ENCODE measurements at places on chromosomes 2 and 18.

GRCh38 chr18:30342675-30343074, 699.9 kb downstream of the DSC3 start:
- no peak for DNase-seq

- DNase-seq, result no peak
Measured at GRCh38 chr2:156481312-156481711, 45.1 kb downstream of the GPD2 start.

DNA sequence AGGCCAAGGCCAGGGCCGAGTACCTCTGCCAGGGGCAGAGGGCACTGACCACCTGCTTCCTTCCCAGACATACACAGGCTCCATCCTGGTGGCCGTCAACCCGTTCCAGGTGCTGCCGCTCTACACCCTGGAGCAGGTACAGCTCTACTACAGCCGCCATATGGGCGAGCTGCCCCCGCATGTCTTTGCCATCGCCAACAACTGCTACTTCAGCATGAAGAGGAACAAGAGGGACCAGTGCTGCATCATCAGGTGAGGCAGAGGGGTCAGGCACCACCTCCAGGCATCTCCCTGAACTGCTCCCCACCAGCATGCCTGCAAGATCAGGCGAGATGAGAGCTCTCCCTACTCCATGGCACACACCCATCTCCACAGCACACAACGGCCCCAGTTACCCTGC, 31.1 kb downstream of the MYO7B start:
- DNase-seq, result no peak

- DNase-seq, result no peak
Measured at GRCh38 chr2:225999692-226000091, 600.2 kb downstream of the NYAP2 start.

DNA sequence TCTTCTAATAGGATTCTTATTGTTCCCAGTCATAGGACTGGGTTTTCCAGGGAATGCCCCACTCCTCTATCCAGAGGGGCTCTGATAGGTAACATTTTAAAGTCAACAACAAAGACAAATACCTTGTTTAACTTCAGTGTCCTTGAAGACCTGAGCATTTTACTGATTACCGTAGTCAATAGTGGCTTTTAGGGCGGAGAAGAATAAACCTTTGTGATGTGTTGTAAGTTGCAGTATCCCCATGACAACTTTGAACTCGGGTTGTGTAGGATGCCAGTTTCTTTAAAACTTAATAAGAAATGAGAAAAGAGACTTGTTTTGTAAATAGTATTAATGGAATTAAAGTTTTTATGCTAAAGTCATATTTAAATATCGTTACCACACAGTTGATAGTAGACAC, 6.0 kb downstream of the GATA6 start:
- DNase-seq, result no peak

DNA sequence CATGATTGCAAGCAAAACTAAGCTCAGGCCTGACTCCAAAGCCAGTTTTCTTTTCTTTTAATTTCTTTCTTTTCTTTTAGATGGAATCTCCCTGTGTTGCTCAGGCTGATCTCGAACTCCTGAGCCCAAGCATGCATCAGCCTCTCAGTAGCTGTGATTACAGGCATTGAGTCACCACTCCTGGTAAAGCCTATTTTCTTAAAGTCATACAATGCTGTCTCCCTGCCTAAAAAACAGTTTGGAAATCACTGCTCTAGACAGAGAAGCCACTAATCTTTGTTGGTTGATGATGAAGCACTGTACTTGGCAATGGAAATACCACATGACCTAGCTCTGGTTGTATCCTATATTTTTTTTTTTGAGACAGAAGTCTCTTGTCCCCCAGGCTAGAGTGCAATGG, 33.1 kb upstream of the ZNF532 start:
- DNase-seq, result no peak

- no peak for DNase-seq
Measured at GRCh38 chr2:64781711-64782390, 128.1 kb upstream of the SERTAD2 start.

DNA sequence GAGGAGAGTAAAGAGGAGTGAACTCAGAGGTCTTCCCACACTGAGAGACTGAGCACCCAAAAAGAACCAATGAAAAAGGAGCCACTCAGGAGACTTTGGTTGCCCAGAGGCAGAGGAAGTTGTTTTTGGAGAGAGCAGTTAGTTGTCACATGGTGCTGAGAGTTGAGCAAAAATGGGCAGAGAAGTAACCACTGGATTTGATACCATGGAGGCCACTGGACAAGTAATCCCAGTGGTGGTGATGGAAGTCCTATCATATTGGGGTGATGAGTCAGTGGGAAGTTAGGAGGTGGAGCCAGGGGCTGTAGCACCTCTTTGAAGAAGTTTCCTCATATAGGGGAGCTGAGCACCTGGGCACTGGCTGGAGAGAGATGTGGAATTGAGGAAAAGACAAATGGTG, 235.8 kb downstream of the TPGS2 start:
- DNase-seq, result no peak

DNA sequence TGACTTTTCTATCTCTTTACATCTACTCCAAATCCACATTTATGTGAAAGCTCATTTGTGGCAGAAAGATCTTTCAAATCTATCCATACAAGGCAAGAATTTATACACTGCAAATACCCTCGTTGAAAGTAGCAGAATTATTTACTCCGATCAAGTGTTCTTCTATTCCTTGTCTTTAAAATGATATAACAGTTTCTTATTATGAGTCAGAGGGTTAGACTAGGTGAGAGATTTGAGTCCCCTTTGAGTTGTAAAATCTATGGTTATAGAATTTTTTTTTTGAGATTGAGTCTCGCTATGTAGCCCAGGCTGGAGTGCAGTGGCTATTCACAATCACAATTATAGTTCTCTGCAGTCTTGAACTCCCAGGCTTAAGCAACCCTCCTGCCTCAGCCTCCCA, 5.6 kb upstream of the GREB1 start:
- DNase-seq, result no peak

DNA sequence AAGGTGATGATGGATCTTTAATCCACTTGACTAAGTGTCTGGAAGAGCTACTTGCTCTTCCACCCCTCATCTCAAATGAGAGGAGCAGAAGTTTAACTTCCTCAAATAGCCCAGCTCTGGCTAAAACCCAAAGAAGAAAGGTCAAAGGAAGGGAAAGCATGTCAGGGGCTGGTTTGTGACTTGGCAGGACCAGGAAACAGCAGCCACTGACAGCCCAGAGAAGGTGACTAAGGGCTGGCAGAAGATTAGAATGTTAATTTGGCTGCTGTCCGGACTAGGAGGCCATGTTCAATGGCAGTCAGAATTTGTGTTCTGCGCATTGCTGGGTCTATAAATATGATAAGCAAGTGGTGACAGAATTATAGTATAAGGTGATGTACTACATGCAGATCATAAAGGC, 386.2 kb downstream of the SETBP1 start:
- no peak for DNase-seq

DNA sequence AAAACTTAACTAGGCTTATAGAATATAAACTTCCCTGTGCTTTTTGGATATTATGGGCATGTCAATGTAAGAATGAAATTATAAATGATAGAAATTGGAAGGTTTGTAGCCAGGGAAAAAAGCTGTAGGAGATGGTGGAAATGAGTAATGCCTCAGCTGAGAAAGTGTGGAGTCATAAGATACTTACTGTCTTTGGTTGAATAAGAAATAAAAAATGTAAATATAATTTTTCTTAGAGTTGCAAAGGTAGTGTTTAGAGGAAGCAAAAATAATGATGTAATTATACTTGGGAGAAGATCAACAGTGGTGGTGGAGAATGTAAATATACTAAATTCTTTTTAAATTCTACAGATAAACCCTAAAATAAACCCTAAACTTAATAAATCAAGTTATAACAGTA, 26.2 kb upstream of the RND3 start:
- no peak for DNase-seq

- DNase-seq, result no peak
Measured at GRCh38 chr2:29450596-29451222, 335.5 kb downstream of the CLIP4 start.

DNA sequence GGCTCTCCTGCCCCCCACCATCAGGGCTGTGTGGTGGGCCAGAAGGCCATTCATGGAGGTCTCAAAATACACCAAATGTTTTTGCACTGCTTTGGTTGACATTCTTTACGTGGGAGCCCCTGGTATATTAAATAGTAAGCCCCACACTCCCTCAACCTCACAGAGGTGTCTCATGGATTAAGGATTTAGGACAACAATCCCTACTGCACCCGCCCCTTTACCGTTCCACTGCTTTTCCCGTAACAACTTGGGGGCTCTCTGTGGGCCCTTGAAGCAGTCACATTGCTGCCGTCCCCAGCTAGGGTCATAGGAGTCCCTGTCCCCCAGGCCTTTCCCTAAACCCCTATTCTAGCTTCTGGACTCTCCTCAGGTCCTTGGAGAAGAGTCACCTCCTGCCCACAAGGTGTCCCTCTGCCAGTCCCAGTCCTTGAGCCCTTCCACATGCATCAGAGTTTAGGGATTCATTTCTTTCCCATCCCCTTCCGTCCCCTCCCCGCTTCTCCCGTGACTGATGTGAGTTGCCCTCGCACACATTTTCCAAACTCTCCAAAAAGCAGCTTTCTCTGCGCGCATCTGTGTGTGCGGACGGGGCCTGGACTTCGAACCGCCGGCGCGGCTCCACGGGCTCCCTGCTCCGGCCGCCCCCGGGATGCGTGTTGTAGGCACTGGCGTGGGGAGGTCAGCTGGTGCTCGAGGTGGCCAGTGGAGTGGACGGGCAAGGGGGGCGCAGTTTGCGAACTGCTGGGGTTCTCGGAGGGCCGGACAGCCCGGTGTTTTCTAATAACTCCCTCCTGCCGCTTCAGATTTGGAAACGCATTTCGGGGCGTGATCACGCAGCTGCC, 84.8 kb downstream of the LYPD1 start:
- DNase-seq, result no peak

DNA sequence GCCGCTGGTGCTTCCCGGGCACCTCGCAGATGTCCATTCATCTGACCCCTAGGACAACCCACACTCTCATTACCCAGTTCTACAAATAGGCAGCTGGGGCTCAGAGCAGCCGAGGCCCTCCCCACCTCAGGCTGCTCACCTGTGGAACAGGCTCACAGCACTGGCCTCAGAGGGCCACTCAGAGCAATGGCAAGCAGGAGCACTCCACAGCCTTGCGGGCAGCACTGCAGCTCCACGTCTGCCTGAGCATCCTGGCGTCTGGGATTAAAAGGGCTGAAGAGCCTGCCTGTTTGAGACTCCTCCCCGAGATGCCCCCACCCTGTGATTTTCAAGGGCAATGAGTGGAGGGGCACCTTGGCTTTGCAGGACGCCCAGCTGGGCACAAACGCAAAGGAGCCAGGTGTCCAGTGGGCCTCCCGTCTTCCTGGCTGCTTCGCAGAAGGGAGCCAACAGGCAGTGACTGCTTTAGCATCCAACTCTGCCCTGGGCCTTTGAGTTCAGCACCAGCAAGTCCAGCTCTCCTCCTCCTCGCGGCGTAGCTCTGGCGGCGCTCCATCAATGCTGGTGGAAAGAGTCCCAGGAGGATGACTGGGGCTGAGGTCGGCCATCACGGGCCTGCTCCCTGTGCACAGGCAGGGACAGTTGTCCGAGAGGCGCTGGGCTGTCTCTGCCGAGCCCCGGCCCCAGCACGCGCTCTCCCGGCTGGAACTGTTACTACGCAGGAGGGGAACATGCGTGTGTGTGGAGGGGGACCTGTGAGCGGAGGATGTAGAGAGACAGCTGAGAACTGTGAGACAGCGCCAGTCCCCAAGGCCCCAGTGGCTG, 297.2 kb downstream of the NDUFA10 start:
- no peak for DNase-seq

DNA sequence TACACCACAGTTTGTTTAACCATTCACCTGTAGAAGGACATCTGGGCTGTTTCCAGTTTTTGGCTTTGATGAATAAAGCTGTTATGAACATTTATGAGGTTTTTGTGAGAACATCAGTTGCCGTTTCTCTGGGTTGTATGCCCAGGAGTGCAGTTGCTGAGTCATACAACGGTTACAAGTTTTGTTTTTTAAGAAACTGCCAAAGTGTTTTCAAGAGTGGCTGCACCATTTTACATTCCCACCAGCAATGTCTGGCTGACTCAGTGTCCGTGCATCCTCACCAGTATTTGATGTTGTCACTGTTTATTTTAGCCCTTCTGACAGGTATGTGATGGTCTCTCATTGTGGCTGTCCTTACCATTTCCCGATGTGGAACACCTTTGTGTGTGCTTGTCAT, 48.0 kb upstream of the GPR17 start:
- no peak for DNase-seq

DNA sequence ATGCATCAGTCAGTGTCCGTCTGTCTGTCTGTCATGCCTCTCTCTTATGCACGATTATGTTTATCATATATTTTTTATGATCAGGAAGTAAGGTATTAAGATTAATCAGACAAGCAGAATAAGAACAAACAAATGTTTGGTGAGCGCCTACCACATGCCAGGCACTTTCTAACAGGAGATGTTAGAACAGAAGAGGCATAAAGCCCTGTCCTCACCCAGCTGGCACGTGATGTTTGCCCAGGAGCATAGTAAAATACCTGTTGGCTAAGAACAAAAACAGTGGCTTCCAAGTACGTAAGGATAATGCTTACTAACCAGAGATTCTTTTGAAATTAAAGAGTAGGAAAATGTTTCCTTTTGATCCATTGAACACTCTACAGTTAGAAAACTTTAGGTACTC, 380.2 kb upstream of the RAB12 start:
- DNase-seq, result no peak

- no peak for DNase-seq
Measured at GRCh38 chr2:27885234-27885633, 5.0 kb downstream of the RBKS start.

DNA sequence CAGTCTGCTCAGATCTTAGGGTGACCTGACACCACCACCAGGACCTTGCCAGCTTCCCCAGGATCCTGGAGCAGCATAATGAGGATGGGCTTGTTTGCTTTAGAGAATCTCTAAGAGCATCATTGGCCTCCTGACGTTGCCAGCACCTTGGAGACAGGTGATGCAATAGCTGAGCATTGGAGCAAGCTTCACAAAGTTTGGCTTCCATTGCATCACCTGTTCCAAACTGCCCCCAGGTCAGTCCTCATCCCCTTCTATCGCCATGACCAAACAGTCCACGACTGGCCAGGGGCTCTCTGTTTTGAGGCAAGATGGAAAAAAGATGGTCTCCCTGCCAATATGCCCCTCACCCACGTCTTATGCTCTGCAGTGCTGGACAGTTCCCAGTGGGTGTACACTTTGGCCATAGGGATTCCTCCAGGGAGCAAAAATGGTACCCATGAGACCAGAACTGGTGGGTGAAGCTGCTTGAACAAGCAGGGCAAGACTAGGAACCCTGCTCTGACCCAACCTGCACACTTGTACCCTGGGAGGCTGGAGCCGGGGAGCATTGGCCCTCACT, 22.6 kb upstream of the AGAP1 start:
- DNase-seq, result no peak

DNA sequence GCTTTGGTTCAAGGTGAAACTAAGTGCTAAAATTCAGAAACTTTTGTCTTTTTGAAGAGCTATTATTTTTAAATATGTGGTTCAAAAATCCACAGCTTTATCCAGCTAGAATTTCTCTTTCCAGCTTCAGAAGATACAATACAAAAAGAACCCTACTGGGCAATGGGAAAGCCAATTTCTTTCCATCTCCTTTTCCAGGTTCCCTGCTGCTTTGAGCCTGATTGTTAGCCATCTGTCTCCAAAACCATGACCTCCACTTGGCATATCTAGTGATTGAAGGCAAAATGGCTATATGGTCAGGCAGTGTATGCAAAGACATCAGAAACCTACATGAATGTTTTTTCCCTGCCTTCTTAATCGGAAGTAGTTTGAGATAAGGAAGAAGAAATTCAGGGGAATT, 134.1 kb downstream of the KCNH7 start:
- DNase-seq, result no peak

- no peak for DNase-seq
Measured at GRCh38 chr2:98514096-98514639, 69.5 kb downstream of the INPP4A start.

Data from CD8-positive, alpha-beta T cell (primary cell).